ENCODE measurements at places on chromosomes 7 and 10.

- DNase-seq: no peak
These were observed 83.9 kb downstream of the BAMBI start for GRCh38 chr10:28761084-28761846.

DNA sequence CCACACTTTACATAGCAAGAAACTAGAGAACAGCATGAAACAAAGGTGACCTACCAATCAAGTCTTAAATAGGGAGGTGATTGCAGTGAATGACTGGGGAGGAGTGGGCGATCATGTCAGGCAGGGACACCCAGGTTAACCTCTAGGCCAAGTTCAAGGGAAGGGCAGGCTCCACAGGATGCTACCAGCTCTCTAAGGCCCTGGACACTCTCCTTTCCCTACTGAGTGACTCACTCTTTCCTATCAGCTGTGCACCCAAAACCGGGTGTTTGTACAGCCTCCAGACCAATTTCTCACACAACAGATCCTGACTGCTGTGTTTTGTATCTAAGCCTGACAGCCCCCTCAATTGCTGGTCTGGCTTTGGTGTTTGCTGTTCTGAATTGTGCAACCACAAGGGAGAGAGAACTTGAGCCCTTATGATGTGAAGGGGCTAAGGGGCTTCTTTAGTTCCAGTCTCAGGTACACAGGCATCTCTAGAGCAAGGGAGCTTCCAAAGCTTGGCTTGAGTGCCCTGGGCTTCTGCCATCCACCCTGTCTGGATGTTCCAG lies 107.8 kb downstream of the TBXAS1 start:
- no peak for DNase-seq

GRCh38 chr10:51217505-51217904 lies 143.2 kb downstream of the PRKG1 start:
- no peak for DNase-seq

- no peak for DNase-seq
These were observed 198.3 kb downstream of the RPS24 start for GRCh38 chr10:78231939-78232338.

DNA sequence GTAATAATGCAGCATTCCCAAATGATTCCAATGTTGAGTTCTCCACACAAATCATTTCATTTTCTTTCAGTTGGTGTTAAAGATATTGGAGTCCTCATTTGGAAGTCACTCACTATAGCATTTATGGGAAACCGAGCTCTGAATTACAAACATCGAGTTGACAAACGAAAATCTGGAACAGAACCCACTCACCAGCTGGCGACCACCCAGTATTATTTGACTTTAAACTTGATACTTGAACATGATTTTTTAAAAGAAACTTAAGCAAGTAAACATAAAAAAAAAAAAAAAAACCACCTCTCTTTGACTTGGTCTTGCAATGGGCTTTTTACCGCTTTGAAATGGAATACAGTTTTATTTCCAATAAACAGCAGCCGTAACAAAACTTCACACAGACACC lies 576.6 kb upstream of the C7orf33 start:
- no peak for DNase-seq

DNA sequence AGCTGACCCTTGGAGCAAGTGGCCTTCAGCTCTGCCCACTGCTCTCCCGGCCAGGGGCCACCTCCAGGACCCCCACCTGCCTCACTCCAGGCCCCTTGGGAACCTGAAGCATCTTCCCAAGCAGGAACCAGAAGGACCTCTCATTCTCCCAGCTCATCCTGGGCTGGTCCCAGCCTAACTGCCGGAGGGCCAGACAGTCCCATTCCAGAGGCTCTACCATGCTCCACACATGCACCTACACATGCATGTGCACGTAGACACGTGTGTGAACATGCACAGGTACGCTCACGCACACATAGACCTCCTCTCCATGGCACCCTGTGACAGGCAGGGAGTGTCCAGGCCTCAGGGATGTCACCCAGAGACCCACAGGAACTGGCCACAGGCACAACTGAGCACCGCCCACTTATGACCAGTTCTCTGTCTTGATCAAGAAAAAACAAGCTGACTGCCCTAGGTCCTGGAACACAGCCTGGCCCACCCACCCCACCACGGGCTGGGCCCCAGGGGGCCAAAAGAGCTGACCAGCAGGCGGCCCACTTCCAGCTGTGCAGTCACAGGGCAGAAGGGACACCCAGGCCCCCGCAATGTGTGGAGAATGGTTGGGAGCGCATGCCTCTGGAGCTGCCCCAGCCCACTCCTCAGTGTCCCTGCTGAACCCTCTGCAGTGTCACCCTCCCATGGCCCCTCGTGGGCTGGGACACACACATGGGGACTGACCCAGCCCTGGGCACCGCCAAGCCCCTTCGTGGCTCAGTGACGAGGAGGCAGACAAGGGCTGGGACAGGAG lies 43.4 kb downstream of the CAMK2B start:
- DNase-seq: no peak

DNA sequence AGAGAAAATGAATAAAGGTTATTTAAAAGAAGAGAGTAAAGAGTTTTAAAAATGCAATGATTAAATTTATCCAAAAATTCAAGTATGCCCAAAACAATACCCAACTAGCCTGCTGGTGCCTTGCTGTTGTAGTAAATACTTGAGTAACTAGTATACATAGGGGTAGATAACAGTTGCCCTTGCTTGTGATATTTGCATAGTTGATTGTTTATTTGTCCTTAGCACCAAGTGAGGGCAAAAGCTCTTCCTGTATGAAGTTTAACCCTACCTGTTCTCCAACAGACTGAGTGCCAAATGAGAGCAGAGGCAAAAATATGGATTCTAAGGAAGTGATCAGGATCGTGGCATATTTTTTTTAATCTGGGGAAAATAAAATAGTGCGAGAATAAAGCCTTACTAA lies 85.0 kb downstream of the PTN start:
- DNase-seq: no peak

GRCh38 chr10:32961895-32962369 lies 3.9 kb upstream of the ITGB1 start:
- DNase-seq: no peak

GRCh38 chr7:99713995-99714570 lies 20.9 kb downstream of the CYP3A7 start:
- DNase-seq: no peak

- no peak for DNase-seq
These were observed 21.5 kb downstream of the HSPA12A start for GRCh38 chr10:116720668-116721546.

DNA sequence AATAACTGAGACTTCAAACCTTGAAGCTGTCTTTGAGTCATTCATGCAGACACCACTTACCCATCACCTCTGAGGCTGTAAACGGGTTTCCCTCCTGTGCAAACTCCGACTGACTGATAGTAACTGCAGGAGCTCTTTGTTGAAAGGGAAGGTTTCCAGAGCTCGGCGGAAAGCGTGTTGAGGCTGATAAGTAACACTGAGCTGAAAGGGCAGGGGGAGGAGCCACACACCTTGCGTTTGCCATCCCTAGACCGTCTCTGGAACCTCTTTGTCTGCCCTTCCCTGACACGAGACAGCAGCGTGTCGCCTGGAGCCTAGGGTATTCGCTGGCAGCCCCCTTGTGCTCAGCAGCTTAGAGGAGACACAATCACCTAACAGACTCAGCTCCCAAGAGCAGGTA lies 134.0 kb downstream of the PAXIP1 start:
- no peak for DNase-seq

- no peak for DNase-seq
These were observed 138.9 kb downstream of the SH3PXD2A start for GRCh38 chr10:103716206-103717160.

DNA sequence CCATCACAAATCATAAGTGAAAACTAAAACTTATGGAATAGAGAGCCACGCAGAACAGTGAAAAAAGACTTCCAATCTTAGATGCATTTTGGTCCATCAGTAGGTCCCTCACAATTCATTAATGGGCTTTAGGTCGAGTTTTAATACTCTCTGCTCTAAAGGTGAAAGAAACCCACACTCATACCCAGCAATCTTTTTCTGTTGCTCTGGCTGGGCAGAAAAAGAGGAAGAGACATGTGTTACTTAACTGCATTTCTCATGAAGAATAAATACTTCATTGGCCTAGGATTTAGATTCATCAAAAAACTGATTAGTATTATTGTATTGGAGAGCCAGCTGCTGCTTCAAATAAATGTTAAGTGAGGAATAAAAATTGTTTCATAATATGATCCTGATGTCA lies 645.7 kb downstream of the PHTF2 start:
- no peak for DNase-seq

DNA sequence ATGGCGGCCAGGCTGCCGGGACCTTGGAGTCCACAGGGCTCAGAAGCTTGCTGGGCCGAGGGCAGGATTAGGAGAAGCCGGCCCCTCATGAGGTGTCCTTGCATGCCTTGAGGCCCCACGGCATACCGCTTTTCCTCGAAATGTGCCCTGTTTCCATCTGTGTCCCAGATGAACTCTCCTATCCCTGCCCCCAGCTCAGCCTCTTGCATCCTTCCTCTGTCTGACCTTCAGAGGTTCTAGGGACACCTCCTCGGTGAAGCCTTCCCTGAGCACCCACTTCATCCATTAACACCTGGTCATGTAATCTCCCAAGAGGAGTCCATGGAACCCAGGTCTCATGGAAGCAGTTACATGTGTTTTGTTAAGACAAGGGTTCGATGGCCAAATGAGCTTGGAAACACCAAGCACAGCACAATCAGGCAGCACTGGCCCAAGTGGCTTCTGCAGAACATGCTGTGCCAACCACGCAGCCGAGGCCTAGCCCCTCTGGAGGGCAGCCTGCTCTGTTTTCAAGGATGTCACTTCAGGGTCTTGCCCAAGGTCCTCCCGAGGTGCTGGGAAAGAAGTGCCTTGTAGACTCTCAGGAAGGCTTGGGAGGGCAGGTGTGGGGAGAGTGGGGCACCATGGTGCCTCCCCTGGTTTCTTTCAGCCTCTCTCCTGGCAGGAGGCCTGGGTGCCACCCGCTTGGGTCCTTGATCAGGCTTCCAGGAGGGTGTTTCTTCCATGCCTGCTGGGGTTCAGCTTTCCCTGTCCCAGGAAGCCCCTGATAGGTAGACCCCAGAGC lies 124.3 kb downstream of the NEURL1 start:
- DNase-seq: no peak
